ENCODE measurements at places on chromosomes 13 and 19.

DNA sequence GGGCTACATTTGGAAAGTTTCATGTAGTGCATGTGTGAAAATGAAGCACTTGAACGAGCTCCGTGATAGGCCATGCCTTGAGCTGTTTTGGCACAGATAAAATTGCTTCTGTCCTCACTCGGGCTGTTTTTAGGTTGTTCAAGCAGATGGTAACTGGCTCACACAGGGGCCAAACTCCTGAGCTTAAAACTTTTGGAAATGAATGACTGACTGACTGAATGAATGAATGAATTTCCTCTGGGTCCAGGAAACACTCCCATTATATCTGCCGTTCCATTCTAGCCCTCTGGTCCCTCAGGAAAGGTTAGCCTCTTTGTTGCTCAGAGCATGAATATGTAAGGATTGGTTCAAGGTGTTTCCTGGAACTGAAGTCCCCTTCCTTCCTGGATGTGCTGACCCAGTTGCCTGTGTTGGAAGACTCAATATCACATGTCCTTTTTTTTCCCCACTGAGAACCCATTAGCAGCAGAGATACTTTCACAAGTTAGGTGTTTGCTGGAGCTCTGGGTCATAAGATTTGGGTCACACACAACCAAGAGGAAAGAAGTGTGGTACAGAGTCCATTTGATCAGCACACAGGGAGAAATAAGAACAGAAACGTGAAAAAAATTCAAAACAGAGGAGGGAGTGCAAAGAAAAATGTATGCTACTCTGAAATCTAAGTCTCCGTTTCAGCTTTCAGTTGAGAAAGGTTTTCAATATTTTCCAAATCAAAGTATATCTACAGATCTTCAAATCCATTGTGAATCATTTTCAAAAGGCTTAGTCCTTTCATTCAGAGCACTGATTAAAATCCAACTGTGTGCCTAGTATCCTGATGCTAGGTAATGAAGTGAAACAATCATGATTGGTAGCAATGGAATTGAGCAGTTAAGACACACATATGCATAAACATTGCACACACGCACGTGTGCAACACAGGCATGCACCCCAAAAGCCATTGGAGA lies 18.9 kb downstream of the MBNL2 start:
- DNase-seq, result no peak

- DNase-seq, result no peak
Measured at GRCh38 chr13:74629985-74630384, 495.8 kb upstream of the KLF12 start.

DNA sequence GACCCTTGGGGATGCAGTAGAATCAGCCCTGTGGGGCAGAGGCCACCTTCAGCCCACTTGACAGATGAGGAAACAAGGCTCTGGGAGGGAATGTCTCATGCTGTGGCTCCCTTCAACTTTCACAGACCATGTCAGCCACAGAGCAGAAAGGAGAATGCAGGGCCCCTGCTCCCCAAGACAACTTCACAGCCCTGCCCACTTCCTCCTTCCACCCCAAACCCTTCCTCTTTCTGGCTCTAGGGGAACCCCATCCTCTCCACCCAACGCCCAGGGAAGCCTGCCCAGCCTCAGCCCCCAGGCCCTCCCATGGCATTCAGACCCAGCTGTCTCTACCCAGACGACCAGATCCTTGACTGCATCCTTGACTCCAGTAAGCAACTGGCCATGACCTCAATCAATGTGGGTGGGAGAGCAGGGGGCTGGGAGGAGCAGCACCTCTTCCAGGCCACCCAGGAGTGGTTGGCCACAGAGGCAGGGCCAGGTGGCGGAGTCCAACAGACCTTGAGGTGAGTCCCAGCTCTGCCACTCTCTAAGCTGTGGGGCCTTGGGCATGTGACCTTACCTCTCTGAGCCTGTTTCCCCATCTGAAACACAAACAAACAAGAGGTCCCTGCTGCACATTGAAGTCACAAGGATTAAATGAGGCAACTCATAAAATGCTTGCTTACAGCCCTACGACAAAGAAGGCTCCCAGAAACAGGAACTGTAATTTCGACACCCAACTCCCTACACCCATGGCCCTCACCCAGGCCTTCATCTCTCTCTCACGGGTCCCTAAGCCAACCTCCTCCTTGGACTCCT lies 15.8 kb downstream of the DEDD2 start:
- peak; percentile 98 for DNase-seq

DNA sequence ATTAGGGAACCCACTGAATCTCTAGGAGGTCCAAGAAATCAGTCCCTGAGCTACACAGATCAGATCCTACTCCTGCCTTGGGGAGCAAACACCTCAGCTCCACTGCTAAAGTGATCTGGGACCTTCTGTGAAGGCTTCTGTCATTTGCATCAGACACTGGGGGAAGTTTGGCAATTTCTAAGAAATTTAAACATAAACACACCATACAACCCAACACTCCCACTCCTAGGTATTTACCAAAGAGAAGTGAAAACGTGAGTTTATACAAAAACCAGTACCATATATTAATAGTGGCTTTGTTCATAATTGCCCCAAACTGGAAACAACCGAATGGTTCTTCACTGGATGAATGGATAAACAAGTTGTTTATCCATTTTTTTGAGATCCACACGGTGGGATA lies 7.3 kb upstream of the TYROBP start:
- DNase-seq, result peak; percentile 79

- DNase-seq, result no peak
Measured at GRCh38 chr19:13070425-13071140, 32.1 kb downstream of the LYL1 start.

DNA sequence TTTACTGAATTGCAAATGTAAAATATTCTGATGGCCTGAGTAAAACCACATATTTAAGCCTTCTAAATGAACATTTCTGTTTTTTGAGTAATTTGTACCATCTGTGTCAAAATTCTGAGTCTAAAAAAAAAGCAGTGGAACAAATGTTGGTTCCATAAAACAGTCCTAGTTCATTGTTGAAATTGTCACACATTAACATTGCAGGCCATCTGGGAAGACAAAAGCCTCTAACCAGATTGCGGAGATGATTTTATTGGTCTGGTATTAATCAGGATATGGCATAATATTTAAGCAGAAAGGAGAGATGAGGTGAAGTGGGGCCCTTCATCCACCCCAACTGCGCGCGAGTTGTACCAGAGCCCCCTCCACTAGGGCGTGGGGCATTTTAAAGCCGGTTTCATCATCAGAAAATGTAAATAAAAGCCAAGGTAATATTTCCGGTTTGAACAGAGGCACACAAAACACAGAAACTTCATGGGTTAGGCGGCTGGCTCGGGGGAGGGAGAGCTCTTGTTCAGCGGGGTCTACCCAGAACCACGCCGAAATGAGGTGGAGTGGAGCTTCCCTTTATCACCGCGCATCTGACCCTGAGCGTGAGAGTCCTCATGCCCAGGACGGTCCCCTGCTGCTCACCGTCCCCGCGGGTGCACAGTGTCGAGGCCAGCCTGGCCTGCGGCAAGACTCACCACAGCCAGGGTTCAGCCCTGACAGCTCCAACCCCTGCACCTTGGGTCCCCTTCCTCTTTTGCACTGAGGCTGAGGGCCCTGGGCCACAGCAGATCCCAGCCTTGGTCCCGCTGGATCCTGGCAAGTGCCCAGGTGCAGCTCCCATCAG lies 169.2 kb downstream of the URI1 start:
- DNase-seq, result no peak

- no peak for DNase-seq
Measured at GRCh38 chr19:2523630-2524311, 47.8 kb downstream of the GADD45B start.

GRCh38 chr13:45064889-45065288 lies 55.4 kb upstream of the GTF2F2 start:
- DNase-seq, result peak; percentile 11

DNA sequence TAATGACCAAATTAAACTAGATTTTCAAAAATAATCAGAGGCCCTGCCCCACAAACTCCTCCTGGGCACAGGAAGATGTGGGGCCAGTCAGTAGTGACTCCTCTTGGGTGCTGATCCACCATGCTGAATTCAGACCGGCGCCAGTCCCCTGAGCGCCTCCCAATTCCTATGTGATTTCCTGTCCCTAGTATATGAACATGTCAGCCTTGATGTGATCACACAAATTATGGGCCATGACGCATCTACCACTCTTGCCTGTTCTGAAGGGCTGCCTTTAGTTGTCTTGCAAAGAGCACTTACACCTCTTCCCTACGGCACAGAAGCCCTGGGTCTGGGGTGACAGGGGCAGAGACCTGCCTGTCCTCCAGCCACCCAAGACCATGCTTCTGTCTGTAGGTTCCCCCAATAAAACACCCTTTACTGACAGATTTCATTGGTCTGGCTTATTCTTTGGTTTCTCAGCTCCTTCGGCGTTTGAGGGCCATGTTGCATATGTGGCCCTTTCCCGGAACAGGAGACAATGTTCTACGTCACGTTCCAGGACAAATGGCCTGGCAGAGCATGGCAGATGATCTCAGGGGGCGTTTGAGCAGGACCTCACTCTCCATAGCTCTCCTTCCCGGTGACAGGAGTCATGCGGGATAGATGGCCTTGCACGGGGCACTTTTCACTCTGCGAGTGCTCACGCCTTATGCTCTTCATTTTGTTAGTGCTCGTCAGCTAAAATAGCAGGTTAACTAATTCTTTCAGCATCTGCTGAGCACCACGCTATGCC lies 5.6 kb upstream of the ATP11A start:
- DNase-seq, result no peak

DNA sequence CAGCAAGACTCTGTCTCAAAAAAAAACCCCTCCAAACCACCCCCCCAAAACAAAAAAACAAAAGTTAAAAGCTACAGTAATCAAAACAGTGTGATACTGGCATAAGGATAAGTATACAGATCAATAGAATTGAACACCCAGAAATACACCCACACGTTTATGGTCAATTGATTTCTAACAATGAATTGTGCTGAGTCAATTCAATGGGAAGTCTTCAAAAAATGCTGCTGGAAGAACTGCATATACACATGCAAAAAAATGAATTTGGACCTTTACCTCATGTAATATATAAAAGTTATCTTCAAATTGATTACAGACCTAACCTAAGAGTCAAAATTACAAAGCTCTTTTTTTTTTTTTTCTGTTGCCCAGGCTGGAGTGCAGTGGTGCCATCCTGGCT lies 19.8 kb upstream of the NAPA start:
- DNase-seq, result no peak

- DNase-seq, result no peak
Measured at GRCh38 chr19:38793177-38793576, 4.2 kb downstream of the LGALS7B start.

DNA sequence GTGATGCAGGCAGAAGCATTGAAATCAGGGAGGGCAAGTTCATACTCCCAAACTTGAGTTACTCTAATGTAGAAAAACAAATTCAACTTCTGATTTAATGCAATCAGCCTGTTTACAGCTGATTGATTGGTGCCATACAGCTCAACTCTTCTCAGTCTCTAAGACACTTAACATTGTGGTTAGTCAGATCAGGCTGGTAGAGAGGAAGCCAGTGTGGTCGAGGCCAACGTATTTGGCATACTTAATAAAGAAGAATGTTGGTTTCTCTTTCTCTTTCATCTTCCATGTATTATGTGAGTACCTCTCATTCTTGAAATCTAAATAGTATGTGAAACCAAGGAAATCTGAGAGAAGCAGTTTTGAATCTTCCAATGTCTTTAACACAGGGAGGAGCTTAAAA lies 255.0 kb upstream of the SLITRK1 start:
- DNase-seq, result peak; percentile 25

DNA sequence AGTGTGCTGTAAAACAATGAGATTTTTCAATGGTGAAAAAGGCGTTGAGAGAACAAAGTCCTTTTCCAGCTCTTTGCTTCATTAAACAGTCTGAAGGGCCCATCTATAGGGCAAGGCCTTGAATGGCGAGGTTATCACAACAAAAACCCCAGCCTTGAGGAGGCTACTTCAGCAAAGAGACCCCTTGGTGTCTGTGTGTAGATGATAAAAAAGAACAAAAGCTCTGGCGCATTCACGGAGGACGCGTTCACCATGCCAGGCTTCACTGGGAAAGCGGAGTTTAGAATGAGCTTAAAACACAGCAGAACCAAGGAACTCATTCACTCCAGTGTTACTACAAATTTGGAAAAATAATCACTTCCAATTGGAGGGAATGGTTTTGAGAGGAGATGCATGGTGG lies 530.0 kb upstream of the ARGLU1 start:
- DNase-seq, result no peak

- no peak for DNase-seq
Measured at GRCh38 chr19:31334101-31334848, 15.0 kb downstream of the TSHZ3 start.

DNA sequence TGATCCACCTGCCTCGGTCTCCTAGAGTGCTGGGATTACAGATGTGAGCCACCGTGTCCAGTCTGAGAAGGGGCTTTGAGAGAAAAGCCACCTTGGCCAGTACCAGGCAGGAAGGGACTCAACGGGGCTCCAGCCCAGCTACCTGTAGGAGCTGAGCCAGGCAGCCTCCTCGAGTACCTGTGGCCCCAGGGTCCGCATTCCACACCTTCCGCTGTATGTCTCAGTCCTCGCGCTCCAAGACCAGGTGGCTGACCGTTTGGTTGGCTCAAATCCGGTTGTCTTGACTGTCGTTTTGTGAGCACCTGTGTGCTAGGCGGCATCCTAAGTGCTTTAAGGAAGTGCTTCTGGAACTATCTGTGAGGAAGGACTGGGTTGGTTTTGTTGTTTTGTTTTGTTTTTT lies 16.2 kb downstream of the MARK4 start:
- no peak for DNase-seq

All from inflammatory macrophage treated with lipopolysaccharide for 1 hour (primary cell).